ENCODE measurements at places on chromosomes 7 and 10. TPM values are rescaled to one million over a fixed set of nuclear protein-coding genes. Genes with fewer than 3 reads are reported as not detected.
A peak's percentile ranks its signal among the peaks of the same experiment; 100 is the strongest.

ZNF804B gene
- total RNA-seq = not detected

- peak; percentile 46 for DNase-seq
Measured at GRCh38 chr10:91551856-91552255, 81.0 kb downstream of the PPP1R3C start.

DNA sequence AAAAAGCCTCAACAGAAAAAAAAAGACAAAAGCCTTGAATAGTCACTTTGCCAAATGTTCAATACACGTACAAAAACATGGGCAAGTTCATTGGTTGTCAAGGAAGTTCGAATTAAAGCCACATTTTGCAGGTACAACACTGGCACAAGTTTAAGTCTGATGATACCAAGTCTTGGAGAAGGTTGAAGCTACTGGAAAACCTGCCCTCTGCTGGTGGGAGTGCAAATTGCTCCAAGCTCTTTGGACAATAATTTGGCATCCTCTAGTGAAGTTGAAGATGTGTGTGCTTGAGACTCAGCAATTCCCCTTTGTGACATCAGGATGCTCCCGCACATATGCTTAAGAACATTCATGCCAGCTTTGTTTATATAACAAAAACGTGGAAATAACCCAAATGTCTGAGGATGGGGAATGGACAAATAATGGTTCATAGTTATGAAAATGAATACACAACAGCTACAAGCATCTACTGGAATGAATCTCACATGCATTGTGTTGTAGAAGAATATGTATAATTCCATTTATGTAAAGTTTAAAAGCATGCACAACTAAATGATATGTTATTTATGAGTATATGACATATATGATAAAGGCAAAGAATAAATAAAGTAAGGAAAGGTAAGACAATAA is 120.0 kb upstream of the PLPP4 start:
- DNase-seq = peak; percentile 37

GRCh38 chr10:20890491-20891337 is 6.4 kb downstream of the NEBL start:
- DNase-seq = no peak
